ENCODE measurements at places on chromosomes 13 and 19. TPM values are rescaled to one million over a fixed set of nuclear protein-coding genes. Genes with fewer than 3 reads are reported as not detected.

Gene C5AR2
- 0.21 TPM for total RNA-seq

GRCh38 chr19:16024266-16025107 is 51.8 kb upstream of the TPM4 start:
- no peak overlapping the region for H3K27ac ChIP-seq
- no peak overlapping the region for H3K4me3 ChIP-seq
- no peaks in the 10 kb centered on the region for H3K36me3 ChIP-seq
- no peaks in the 10 kb centered on the region for H3K4me1 ChIP-seq
- DNase-seq: no peak

DNA sequence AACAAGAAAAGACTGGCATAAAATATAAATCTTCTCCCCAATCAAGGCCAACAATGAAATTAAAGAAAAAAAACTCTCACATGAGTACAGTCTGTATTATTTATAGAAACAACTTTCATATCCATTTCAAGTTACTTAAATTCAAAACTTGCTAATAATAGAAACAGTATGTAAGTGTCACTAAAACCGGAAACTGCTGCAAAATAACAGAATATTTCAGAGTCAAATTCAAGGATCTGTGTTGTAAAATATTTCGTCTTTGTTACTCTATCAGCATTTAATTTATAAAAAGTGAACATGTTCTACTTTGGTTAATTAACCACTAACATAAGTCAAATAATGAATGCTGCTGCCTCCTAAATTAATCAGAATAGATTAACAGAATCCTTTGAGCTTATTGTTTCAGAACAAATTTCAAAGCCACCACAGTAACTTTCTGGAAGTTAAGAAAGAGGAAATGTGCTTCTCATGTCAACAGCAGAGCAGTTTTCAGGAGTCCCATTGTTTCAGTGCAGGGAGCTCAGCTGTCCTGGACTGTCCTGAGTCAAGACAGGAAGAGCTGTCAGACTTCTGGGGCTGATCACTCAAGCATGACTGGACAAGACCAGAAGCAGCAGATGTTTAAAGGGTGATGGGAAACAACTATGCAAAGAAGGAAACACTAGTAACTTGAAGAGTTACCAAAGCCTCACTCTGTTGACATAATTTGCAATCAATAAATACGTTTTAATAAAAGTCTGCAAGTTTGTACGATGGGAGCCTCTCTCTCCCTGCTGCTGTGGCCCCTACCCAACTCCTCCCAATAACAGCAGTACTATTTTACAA is 76.9 kb downstream of the FOXO1 start:
- DNase-seq: no peak
- peak overlapping the region; percentile 85 for H3K27ac ChIP-seq
- peaks cover 78% of the 10 kb centered on the region for H3K4me1 ChIP-seq
- H3K4me3 ChIP-seq: peak overlapping the region; percentile 17
- H3K36me3 ChIP-seq: peaks cover 18% of the 10 kb centered on the region

Gene TNPO2
- 84.3 TPM for total RNA-seq

GRCh38 chr19:45901432-45901911 is 941 bp downstream of the MYPOP start:
- H3K36me3 ChIP-seq: peaks cover 24% of the 10 kb centered on the region
- peak; percentile 45 for DNase-seq
- H3K27ac ChIP-seq: no peak overlapping the region
- H3K27me3 ChIP-seq: peaks cover 5% of the 10 kb centered on the region
- peak overlapping the region; percentile 55 for H3K4me3 ChIP-seq

Gene SOHLH2
- not detected for total RNA-seq

GRCh38 chr13:80141123-80141849 is 199.6 kb downstream of the SPRY2 start:
- H3K27ac ChIP-seq: no peak overlapping the region
- DNase-seq: no peak
- no peak overlapping the region for H3K4me3 ChIP-seq
- no peaks in the 10 kb centered on the region for H3K27me3 ChIP-seq
- no peaks in the 10 kb centered on the region for H3K4me1 ChIP-seq
- no peaks in the 10 kb centered on the region for H3K36me3 ChIP-seq

DNA sequence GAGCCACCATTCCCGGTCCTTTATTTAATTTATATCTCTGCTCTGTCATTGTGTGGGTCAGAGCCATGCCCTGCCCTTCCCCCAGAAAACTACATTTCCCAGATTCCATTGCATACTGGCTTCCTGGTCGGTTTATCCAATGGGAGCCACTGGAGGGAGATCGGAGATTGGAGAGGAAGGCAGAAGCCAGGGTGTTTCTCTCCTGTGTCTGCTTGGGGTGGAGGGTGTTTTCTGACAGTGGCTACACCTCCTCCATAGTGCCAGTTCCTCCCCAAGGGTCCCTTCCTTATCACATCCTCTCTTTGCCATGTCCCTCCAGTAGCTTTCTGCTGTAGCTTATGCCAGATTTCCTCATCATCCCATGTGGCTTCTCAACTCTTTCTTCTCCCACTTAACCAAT is 19.0 kb downstream of the OLFM2 start:
- H3K36me3 ChIP-seq: no peaks in the 10 kb centered on the region
- no peak overlapping the region for H3K4me3 ChIP-seq
- peaks cover 20% of the 10 kb centered on the region for H3K27me3 ChIP-seq
- peak; percentile 29 for DNase-seq
- peaks cover 11% of the 10 kb centered on the region for H3K4me1 ChIP-seq

Gene NECTIN2
- total RNA-seq: 0.31 TPM

Gene TUBA3C
- total RNA-seq: not detected

DNA sequence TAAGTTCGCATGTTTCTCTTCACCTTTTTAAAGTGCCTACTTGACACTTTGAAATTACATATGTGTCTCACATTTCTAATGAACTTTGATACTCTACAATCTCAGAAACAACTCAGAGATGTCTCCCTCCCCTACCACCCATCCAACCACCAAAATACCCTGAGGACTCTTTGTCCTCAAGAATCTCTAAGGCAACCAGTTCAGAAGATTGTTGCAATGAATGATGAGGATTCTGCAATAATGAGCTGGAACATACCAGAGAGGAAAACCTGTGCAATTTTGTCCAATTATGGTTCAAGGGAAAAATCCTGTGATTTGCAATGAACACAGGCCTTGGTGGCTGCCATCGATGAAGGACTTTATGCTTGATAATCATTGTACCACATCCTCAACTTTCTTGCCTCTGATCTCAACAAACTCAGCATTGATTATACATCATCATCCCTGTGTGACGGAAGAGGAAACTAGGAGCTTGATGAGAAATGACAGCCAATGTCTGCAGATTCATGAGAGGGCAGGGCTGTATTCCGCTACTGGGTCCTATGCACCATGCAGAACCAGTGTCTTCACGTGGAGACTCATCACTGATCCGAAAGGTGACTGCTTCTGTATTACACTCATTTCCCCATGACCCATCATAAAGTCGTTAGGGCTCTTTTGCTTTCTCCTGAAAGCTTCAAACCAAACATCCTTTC is 1.1 kb downstream of the FPR1 start:
- H3K4me1 ChIP-seq: no peaks in the 10 kb centered on the region
- no peak for DNase-seq
- no peak overlapping the region for H3K4me3 ChIP-seq

Gene LEUTX
- not detected for total RNA-seq

Gene ABHD8
- 9.7 TPM for total RNA-seq

- H3K27ac ChIP-seq: no peak overlapping the region
- H3K4me1 ChIP-seq: peaks cover 59% of the 10 kb centered on the region
- peak overlapping the region; percentile 96 for H3K4me3 ChIP-seq
- no peak for DNase-seq
- peaks cover 63% of the 10 kb centered on the region for H3K36me3 ChIP-seq
Observed at GRCh38 chr19:41311072-41311471, 1.1 kb downstream of the CCDC97 start.

GRCh38 chr19:50357178-50358100 is 8.0 kb downstream of the NAPSA start:
- H3K4me3 ChIP-seq: peak overlapping the region; percentile 86
- peaks cover 47% of the 10 kb centered on the region for H3K4me1 ChIP-seq
- peaks cover 12% of the 10 kb centered on the region for H3K36me3 ChIP-seq
- H3K27ac ChIP-seq: peak overlapping the region; percentile 95

All from activated CD8-positive, alpha-beta T cell treated with anti-CD3 and anti-CD28 coated beads, Interleukin-2, amount 10 ng/mL, durations not matched to agents 7 days and 5 days (primary cell).